ENCODE measurements at places on chromosomes 4 and X.
A peak's percentile ranks its signal among the peaks of the same experiment; 100 is the strongest.

GRCh38 chr4:78171482-78171881 is 114.4 kb downstream of the FRAS1 start:
- DNase-seq, result no peak

- DNase-seq, result no peak
These were observed 24.0 kb downstream of the SMIM14 start for GRCh38 chr4:39614487-39615162.

DNA sequence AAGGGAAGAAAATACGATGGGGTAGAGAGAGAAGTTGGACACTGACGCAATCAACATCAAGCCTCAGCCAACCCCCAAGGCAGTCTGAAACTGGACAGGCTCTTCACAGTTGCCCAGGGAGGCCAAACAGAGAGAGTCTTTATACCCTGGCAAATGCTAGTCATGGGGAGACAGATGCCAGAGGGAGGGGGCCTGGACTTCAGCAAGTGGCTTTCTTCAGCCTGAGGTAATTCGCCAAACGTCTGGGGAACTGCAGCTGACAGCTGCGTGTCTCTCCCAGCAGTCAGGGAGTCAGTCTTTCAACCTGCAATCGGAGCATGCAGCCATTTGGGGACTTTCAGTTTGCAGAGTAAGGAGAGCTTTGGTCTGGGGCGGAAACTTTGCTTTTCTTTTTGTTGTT is 521.6 kb downstream of the TRIML1 start:
- no peak for DNase-seq

- DNase-seq, result no peak
These were observed 768.2 kb downstream of the CENPC start for GRCh38 chr4:66777097-66777496.

GRCh38 chrX:73401591-73402266 is 45.1 kb upstream of the CDX4 start:
- peak; percentile 50 for DNase-seq

- DNase-seq, result no peak
These were observed 862.0 kb downstream of the PCDH18 start for GRCh38 chr4:136670265-136670664.

GRCh38 chr4:137602436-137602835 is 70.1 kb upstream of the PCDH18 start:
- no peak for DNase-seq

GRCh38 chr4:44629280-44629866 is 22.1 kb downstream of the YIPF7 start:
- DNase-seq, result peak; percentile 33

DNA sequence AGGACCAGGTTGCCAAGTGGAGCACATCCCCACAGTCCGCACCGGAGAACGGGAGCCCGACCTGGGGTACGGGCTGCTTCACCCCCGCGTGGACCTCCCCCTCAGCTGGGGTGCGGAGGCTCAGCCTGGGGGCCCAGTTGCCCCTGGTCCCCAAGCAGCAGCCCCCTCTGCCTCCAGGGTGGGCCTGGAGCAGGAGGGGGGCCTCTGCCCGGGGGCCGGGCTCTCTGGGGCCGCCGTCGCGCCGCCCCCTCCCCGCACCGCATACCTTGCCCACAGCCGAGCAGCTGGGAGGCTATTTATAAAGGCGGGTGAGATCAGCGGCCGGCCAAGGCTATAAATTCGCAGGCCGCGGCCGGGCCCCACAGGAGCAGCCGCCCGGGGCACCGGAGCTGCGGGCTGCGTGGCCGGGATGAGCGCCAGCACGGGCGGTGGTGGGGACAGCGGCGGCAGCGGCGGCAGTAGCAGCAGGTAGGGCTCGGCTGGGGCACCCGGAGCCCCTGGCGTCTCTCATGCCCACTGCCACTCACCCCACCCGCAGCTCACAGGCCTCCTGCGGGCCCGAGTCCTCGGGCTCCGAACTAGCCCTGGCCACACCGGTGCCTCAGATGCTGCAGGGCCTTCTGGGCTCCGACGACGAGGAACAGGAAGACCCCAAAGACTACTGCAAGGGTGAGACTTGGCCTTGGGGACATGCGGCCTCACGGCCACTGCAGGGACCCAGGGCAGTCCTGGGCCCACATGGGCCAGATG is at the start of gene SRPK3:
Gene SRPK3 (plus strand): TSS at position 364 of the 750 bp plus-strand sequence. CDS start 46 bp downstream, at position 410.
- DNase-seq, result no peak

DNA sequence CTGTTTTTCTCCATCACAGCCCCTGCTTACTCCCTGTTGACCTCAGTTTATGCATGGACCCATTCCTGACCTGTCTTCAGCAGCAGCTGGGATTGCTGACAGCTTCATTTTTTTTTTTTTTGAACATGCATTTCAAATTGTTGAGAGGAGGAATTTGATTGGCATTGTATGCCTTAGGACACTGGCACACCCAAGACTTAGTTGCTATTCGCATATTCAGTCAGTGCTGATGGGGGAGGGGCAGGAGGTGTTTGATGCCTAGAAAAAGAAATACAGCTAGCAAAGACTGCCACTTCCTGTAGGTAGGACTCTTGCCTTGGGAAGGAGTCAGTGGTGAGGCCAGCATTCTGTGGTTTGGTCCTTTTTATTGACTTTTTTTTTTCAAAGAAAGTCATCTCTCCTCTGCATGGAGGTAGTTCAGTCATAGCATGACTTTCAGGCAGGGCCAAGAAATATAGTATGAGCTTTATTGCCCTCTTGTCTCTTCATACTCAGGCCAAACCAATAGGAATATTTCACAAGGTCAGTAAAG is 33.6 kb upstream of the XK start:
- DNase-seq, result no peak

DNA sequence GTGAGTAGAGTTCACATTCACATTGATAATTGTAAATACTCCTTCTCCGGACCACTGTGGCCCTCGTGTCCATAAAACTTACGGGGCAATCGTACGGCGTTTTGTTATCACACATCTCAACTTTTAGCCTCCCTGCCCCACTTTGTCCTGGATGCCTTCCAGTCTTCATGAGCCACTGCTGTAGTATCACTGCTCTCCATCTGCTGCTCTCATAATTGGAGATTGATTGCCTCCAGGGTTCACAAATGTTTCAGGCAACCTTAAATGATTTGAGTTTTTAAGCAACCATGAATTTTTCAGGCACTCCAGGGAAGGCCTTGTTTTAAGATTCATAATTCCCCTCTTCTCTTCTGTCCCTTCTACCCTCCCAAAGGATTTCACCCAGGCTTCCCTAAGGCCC is 28.4 kb downstream of the ALPK1 start:
- no peak for DNase-seq

DNA sequence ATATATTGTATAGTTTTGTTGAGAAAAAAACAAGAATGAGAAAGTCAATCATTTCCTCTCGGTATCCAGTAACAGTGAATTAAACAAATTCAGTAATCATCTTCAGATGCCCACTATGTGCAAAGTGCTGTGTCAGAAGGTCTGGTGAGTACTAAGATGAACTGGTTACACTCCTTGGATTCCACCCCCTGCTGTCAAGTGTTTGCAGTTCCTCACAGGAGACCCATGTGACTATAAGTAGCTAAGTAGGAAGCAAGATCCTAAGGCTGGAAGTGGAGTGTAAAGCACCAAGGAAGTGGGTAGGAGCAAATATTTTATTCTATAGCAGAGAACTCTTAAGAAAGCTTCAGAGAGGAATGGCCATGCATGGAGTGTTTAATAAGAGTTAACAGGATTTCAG is 73.6 kb downstream of the SNX25 start:
- no peak for DNase-seq

DNA sequence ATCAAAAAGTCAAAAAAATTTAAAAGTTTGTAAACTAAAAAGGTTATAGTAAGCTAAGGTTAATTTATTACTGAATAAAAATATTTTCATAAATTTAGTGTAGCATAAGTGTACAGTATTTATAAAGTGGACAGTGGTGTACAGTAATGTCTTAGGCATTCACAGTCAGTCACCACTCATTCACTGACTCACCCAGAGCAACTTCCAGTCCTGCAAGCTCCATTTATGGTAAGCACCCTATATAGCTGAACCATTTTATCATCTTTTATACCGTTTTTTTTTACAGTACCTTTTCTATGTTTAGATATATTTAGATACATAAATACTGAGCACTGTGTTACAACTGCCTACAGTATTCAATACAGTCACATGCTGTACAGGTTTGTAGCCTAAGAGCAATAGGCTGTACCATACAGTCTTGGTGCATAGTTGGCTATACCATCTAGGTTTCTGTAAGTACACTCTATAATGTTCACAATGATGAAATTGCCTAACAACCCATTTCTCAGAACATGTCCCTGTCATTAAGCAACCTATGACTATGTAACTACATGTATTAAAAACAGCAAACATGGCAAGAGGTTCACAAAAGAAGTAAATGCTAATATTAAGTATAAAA is 18.6 kb downstream of the ACSL4 start:
- DNase-seq, result no peak

DNA sequence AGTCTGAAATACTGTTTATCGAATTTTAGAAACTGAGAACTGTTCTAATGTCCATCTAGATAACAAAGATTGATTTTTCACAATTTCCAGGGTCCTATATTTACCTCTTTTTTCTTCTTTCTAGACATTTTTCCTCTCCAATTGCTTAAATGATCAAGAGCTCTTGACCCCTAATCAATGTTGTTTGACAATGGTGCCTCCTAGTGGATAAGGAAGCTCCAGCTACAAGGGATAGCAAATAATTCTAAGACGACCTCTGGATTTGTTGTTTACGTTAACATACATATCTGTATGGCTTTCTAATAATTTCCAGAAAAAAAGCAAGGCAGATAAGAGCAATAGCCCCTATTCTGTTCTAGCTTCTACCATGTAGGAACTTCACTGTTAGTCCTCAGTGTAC is 35.8 kb downstream of the GPR82 start:
- no peak for DNase-seq

- no peak for DNase-seq
These were observed 528 bp upstream of the FGF2 start for GRCh38 chr4:122826079-122826527.

DNA sequence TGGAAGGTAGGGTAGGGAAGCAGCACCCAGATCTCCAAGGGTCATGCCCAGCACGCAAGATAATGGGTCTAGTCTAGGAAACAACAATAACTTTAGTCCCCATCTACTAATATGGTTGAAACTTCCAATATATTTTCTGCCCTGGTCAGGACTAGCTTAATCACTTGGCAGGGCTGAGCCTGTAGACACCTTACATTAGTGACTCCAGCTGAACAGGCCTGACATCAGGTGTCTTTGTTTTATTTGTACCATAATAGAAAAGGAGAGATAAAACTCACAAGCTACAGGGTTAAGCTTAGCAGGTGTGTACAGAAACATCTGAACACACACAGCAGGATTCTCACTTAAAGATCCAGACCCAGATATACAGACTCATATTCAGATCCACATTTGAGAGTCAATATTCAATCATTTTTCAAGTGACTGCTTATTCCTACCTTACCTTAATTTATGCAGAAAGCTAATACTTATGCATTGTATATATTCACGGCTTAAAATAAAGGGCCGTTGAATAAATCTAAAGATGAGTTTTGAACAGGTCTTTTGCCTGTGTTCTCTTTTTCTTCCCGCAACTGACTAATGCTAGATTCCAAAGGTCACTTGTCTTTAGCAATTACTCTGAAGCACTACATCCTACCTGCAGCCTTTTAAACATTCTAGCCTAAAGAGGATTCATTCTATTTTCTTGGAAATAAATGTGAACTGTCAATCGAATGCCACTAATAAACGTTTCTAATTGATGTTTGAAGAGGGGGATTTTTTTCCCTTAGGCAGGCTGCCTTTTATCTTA is 745.3 kb downstream of the RPA4 start:
- no peak for DNase-seq

DNA sequence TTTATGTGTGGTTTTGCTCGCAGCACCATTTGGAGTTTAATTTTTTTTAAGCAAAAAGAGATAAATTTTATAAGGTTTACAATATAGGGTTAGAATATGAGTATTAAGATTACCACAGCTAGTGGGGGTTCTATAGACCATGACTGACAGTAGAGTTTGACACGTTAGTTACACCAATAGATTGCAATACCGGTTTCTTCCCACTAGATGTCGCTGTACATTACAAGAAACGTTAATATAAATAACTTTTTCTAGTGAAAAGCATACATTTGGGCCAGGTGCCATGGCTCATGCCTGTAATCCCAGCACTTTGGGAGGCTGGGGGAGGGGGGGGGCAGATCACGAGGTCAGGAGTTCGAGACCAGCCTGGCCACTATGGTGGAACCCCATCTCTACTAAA is 433.6 kb downstream of the MAGEB5 start:
- no peak for DNase-seq

DNA sequence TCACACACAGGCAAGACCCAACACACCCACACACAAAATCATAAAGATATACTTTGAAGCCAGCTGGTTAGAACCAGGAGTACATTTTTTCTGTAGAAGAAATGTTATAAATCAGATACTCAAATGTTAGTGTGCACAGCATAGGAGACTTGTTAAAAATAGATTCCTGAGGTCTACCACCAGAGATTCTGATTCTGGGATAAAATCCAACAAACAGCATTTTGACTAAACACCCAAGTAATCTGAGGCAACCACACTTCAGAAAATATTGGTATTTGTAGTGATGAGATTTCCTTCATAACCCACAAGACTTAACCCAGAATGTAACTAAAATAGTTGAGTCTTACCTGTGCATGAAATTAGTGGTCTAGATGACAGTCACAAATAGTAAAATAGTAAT is 301.8 kb downstream of the HNRNPD start:
- no peak for DNase-seq

- no peak for DNase-seq
These were observed 377.1 kb upstream of the HS3ST1 start for GRCh38 chr4:11805842-11806241.

DNA sequence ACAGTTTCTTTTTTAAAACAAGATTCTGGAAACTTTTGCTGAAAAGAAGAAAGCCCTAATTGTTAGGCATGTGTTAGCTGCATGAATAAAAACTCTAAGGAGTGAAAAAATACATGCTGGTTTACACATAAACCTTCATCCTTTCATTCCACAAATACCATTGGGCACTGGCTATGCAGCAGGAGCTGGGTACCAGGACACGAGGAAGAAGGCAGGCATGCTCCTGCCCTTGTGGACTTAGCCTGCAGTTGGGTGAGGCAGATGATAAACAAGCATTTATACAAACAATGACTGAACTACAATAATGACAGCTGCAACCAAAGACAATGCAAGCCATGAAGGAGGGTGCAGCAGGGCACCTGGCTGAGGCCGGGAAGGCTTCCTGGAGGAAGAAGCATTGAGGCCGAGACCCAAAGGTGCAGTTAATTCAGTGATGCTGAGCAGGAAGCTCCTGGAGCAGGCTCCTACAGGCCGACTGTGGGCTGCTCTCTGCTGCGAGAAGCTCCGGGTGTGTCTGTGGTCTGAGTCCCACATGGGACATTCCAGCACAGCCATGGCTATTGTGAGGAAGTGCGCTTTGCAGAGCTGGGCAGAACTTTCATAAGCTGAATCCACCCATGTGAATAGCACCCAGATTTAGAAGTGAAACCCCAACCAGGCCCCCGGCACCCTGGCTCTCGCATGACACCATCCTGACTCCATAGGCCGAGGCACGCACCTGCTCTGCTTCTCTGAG is 44.0 kb upstream of the MXD4 start:
- no peak for DNase-seq

GRCh38 chr4:11028334-11028733 is 343.8 kb upstream of the CLNK start:
- no peak for DNase-seq

- no peak for DNase-seq
These were observed 83.9 kb downstream of the ATXN3L start for GRCh38 chrX:13235930-13236329.
